ENCODE measurements at places on chromosomes 2 and 18.
A peak's percentile ranks its signal among the peaks of the same experiment; 100 is the strongest.

DNA sequence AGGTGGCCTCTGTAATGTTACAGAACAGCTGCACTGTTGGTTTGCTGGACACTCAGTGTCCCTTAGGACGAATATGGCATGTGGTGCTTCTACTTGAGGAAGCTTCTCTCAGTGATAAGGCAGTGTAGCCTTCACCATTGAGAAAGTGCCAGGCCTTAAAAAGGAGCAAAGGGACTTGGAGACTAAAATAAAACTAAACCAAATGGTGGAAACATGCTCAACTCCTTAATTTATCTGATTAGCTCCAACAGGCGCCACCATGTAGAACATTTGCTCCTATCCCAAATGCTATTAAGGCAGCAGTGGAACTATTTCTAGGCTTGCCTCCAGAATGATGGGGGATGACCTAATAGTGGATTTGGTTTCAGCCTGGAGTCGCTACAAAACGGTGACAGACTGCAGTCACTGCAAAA, 77.5 kb upstream of the MYL1 start:
- no peak for DNase-seq

GRCh38 chr2:1375794-1376193, 37.5 kb upstream of the TPO start:
- no peak for DNase-seq

- no peak for DNase-seq
These were observed 1.5 kb upstream of the UGP2 start for GRCh38 chr2:63840081-63840784.

GRCh38 chr2:204065566-204065965, 129.0 kb downstream of the ICOS start:
- peak; percentile 50 for DNase-seq

DNA sequence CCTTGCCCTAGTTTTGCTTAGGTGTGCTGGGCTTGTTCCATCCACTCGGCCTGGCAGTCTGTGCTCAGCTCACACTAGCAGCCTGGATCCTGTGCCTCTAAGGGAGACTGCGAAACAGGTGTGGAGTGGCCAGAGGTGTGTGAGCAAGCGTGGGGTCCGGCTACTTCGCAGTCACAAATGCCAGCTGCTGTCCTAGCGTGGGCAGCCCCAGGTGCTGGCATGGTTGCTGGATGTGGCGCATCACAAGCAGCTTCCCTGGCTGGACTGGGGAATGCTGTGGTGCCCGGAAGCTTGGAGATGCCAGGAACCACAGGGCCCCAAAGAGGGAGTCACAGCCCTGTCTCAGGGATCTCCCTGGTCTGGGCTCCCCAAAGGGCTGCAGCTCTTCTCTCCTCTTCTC, 119.0 kb upstream of the TMEFF2 start:
- DNase-seq: no peak

DNA sequence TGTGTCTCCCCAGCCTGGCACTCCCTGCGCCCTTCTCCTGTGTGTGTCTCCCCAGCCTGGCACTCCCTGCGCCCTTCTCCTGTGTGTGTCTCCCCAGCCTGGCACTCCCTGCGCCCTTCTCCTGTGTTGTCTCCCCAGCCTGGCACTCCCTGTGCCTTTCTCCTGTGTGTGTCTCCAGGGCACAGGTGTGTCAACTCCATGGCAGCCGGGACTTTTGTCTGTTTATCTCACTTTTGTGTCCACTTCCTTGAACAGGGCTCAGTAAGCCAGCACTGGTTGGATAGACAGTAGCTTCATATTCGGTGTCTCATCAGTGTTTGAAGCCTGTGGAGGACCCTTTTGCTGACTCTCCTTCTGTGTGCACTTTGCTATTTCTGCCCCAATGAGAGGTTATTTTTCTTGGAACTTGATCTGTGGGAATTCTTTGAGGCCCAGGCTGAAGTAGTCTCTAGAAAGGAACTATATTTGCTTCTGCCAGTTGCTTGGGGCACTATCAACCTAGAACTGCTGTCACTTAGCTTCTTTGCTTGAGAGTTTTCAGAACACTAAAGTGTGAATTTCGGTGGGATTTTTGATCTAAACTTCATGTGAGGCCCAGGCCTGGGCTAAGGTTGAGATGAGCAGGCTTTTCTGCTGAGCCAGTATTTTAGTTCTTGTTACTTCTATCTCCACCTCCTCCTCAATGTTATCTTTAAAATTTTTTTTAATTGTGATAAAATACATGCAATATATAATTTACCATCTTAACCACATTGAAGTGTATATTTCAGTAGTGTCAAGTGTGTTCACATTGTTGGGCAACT, 8.3 kb upstream of the ASB1 start:
- DNase-seq: peak; percentile 50

DNA sequence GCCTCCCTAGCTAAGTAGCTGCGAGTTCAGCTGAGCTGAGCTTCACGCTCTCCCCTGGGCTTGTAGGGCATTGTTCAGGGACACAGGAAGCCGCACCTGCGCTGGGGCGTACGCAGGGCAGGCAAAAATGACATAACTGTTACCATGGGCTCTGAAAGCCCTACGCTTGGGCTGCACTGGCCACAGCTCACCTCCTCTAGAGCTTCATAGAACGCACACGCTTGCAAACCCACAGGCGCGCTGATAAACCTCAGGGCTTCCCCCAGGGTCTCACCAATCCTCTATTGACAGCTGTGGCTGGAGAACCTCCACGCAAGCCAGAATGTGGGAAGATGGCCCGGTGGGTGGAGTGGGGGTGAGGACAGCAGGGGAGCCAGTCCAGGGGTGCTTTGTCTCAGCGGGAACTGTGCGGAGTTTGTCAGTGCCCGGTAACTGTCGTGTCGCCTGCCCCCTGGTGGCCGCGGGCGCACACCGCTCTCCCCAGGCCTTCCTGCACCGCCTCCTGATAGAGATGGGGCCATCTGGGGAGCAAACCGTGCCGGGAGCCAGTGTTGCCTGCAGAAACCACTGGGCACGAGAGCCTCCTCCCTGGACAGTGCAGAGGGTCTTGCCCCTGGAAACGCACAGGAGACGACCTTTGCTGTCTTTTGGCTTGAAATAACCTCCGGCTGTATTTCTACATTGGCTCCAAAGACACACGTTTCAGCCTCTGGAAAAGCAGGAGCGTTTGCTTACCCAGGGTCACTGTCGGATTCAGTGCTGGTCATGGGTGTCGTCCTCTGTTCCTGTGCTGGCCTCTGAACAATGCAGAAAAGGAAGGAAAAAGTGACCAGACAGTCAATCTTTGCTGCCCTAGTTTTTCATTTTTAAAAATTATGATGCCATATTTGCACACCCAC, 17.0 kb upstream of the CIDEA start:
- DNase-seq: peak; percentile 45

DNA sequence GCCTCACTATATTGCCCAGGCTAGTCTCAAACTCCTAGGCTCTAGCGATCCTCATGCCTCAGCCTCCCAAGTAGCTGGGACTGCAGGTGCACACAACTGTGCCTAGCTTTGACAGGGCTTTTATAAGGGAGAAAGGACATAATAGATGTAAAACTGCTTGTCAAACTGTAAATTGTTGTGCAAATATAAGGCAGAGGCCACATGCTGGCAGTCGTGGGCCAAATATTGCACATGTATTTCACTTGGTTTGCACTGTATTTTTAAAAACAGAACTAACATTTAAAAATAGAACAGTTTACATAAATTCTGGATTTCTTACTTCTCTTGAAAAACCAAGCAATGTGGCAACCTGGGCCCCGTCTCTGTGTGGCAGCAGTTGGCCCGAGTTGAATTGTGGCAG, 31.2 kb upstream of the MYO3B start:
- DNase-seq: no peak

- DNase-seq: peak; percentile 96
These were observed 190.0 kb upstream of the SESTD1 start for GRCh38 chr2:179454443-179455171.

DNA sequence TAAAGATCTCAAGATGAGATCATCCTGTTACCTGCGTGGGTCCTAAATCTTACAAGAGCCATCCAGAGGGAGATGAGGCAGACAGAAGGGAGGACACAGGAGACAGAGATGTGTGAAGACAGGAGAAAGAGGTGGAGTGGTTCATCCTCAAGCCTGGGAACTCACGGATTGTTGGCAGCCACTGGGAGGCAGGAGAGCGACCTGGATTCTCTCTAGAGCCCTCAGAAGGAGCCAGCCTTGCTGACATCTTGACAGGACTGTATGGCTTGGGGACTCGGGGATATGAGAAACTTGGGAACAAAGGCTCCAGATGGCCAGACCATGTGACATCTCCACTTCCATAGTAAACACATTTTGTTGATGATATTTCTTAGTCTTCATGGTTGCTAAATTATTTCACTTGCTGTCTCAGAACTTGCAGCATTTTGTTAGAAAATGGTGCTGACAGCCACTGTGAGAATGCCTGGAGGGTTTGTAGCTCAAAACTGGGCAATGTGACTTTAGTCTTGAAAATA, 57.8 kb upstream of the MC2R start:
- DNase-seq: no peak

GRCh38 chr2:85009019-85009618, 38.2 kb downstream of the KCMF1 start:
- no peak for DNase-seq

- DNase-seq: peak; percentile 39
These were observed 100.1 kb downstream of the WDPCP start for GRCh38 chr2:63488118-63488713.

GRCh38 chr2:3486047-3487027, 33.0 kb downstream of the ADI1 start:
- DNase-seq: no peak

- no peak for DNase-seq
These were observed 102.2 kb downstream of the DLGAP1 start for GRCh38 chr18:4352746-4353551.

DNA sequence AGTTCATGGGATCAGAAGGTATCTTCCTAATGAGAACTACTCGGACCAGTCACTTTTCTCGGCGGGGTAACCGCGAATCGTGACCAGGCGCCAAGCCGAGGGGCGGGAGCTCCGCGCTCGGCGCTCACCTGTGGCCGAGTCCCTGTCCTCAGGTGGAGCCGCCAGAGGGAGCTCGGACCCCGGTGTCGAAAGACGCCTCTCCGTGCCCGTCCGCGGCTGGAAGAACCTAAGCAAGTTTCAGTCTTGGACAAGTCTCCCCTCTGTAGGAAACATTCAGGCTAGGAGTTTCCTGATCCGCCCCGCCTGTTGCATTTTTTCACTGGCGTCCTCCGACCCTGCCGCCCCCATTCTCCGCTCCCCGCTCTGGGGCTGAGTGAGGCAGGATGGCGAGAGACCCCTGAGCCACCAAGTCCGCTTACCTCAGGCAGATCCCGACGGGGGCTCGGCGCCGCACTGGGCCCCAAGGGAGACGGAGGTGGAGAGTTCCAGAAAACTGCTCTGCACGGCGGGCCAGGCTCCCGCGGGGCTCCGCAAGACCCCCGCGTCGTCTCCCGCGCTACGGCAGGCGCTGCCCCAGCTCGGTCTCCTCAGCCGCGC, 480 bp downstream of the DSEL start:
- peak; percentile 84 for DNase-seq

DNA sequence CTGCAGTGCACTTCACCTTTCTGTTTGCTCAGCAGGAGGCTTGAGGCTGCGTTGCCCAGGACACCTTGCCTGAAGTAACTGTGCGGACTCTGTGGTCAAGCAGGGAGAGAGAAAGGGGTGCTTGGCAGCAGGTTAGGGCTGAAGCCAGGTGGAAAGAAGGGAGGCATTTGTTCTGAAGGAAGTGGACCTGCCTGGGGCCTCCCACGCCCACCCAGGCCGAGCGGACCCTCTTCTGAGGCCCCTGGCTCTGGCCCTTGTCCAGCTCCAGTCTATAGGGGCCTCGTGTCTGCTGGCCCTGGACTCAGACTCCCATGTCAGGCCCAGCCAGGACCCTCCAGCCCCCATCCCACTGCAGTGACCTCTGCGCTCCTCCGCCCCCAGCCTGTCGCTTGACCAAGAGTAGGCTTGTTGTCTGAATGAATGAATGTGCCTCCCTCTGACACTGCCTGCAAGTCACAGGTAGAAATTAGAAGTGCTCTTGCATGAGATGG, 2.5 kb downstream of the SNED1 start:
- DNase-seq: no peak

DNA sequence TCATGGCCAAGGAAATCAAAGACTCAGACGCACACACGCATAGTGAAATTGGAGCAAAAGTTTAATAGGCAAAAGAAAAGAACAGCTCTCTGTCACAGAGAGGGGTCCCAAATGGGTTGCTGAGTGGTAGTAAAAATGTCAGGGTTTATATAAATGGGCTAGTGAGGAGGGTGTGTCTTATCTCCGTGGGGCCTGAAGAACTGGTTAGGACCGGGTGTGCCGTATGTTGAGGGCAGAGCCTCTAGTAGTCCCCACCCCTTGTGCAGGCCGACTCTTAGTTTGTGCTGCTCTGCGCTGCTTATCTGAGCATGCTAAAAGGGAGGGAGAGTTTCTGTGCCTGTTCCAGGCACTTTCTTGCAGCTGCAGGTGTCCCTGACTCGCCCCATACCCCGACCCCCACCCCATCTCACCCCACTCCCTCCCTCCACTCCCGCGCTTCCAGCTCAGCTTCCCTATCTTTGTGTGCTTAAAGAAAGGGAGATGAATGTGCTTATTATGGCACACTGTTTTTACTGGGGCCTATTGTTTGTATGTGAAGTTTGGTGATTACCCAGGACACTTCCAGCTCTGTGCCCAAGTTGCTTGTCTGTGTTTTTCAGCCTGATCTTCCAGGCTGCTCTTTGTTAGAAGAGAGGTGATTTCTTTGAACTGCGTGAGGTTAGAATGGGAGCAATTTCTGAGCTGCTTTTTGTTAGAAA, 167.4 kb downstream of the SPAG16 start:
- no peak for DNase-seq

DNA sequence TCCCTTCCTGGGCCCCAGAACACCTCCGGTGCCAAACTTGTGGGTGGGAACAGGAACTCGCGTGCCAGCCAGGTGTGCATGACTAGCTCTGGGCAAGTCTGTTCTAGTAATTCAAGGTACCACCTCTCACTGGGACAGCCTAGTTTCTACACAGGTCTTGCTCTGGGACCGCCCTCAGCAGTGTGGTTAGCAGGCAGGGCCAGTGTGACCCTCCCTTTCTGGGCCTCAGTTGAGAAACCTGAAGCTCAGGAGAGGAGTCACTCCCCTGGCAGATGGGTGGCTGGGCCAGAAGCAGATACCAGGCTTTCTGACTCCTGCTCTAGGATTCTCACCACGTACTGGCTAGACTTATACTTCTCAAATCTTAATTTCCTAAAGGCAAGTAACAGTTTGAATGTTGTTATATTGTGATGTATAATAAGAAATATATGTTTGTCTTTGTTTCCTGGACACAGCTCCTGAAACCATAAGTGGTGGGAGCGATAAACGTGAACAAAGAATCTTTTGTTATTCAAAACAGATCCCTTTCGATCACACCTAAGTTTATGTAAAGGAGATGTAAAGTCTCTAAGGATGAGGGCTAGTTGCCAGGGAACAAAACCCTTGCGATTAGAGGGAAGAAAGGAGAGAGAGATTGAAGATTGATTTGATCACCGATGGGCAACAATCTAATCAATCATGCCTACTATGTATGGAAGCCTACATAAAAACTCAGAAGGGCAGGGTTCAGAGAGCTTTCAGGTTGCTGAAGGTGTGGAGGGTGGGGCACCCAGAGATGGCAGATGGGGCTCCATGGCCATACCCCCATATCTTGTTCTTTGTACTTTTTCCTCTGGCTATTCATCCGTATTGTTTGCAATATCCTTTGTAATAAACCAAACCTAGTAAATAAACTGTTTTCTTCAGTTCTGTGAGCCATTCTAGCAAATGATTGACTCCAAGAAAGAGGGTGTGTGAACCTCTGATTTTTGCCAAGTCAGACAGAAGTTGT, 952 bp upstream of the UGT1A6 start:
- DNase-seq: no peak

GRCh38 chr18:40186677-40187076, 1768.4 kb upstream of the PIK3C3 start:
- no peak for DNase-seq

All from fibroblast of skin of back (primary cell).